KBM-7 (cell line): ENCODE measurements at places on chromosomes 7 and 10.

GRCh38 chr7:70728872-70729552, 402.9 kb upstream of the GALNT17 start:
- DNase-seq = no peak

DNA sequence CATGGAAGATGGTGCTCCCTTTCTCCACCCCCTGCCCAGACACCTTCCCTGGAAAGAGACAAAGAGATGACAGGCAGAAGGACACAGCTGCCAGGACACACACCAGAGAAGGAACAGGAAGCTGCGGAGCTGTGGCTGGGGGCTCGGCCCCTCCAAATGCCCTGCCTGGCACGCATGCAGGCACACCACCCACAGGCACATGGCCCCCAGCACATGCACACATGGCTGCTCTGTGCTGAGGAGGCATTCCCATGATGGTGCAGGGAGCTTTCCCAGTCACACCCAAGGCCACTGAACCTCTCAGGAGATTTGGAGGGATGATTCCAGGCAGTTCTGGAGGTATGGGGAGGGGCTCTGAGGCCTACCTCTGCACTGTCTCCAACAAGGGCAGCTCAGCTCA, 143.3 kb downstream of the GRID1 start:
- DNase-seq = no peak

GRCh38 chr10:29618341-29619171, 16.2 kb downstream of the SVIL start:
- no peak for DNase-seq

GRCh38 chr10:28812384-28813372, 135.4 kb downstream of the BAMBI start:
- no peak for DNase-seq

- no peak for DNase-seq
Measured at GRCh38 chr7:155992538-155992937, 180.3 kb upstream of the SHH start.

GRCh38 chr10:125333769-125334168, 173.4 kb upstream of the CTBP2 start:
- no peak for DNase-seq

- no peak for DNase-seq
Measured at GRCh38 chr10:77187376-77187999, 450.1 kb downstream of the KCNMA1 start.

GRCh38 chr7:103680161-103681144, 234.4 kb upstream of the SLC26A5 start:
- DNase-seq = no peak

GRCh38 chr10:22253580-22253882, 35.7 kb upstream of the EBLN1 start:
- DNase-seq = no peak

- no peak for DNase-seq
Measured at GRCh38 chr7:163298-163695, 29.1 kb upstream of the FAM20C start.

DNA sequence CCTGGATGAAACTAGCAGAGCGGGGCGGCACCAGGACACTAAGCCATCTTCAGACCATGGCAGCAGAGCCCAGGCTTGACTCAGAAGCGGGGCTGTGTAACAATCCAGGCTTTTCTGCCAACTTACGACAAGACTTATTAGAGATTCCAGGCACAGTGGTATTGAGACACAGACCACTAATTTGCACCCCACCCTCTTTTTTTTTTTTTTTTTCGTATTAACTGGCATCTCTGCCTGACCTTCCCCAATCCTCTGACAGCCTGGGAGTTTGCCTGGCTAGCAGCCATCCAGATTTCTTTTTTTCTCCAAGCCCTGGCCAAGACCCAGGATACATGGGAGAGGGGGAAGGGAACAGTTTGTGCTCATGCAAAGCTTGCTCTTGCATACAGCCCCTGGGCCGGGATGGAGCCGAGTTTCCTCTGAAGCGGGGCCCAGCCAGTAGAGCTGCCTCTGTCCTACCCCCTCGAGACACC, 182.4 kb downstream of the PLXNA4 start:
- no peak for DNase-seq

DNA sequence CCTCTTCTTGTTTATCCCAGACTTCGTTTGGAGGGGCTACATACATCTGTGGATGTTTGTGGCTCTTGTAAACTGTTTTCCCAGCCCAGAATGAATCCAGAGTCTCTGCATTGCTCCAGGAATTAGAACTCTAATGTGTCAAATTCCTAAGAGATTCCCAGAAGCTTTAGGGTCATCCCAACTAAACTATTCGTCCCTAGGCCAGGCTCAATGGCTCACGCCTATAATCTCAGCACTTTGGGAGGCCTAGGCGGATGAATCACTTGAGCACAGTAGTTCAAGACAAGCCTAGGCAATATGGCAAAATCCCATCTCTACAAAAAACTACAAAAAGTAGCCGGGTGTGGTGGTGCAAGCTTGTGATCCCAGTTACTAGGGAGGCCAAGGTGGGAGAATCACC, 28.5 kb downstream of the ARHGAP19 start:
- no peak for DNase-seq

- DNase-seq = no peak
Measured at GRCh38 chr7:7639421-7639820, 1.1 kb upstream of the UMAD1 start.

DNA sequence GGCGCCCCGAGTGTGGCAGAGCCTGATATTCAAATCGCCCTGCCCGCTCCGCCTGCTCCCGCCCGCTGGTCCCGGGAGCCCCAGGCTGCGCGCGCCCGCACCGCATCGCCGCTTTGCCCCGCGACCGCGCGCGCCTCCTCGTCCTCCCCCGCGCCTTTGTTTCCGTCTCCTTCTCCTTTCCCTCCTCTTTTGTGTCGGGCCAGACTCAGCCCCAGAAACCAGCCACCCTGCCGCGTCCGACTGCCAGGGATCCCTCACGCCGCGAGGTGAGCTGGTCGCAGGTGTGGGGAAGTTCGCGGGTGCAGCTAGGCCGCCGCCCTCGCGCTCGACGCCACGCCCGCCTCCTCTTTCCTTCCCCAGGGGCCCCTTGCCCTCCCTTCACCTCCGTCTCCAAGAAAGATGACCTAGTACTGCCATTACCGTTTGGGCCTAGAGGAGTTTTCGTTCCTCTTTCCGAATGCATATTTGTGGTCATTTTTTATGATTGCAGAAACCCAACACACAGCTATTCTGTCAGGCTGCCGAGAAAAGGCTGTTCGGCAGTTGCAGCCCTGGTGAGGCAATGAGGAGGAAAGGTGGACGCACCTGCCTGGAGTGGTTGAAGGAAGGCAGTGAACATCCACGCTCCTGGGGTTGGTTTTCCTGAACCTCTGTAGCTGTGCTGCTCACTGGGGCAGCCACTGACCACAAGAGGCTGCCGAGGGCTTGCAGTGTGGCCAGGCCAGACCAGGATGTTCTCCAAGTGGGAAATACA, 107.3 kb downstream of the SNX10 start:
- DNase-seq = peak; percentile 93

DNA sequence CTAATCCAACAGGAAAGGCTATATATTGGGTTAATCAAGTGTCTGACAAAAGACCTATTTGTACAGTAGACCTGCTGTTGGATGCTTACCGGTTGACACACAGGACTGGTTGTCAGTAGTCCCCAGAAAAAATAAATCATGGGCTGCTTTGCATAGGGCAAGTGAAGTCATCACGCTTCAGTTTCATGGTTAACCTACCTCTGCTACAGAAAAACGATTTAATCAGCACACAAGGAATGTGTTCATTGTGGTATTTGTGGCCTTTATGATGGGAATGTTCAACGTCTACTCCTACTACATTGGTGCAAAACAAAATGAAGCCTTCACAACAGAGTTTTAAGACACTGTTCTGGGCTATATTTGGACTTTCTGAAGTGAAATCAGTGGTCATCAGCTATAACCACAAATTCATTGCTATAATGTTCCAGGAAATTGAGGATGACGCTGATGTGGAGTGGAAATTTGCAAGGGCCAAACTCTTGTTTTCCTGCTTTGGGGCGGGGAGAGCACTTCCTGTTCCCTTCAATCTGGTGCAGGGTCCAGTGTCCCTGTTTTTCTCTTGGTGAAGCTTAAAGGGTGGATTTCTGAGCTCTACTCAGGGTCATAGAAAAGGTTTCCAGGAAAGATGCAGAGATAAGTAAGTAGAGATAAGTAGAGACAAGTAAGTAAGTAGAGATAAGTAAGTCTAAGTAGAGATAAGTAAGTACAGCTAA, 39.3 kb upstream of the GGCT start:
- no peak for DNase-seq

GRCh38 chr10:63155388-63156020, 22.4 kb downstream of the NRBF2 start:
- DNase-seq = peak; percentile 29

DNA sequence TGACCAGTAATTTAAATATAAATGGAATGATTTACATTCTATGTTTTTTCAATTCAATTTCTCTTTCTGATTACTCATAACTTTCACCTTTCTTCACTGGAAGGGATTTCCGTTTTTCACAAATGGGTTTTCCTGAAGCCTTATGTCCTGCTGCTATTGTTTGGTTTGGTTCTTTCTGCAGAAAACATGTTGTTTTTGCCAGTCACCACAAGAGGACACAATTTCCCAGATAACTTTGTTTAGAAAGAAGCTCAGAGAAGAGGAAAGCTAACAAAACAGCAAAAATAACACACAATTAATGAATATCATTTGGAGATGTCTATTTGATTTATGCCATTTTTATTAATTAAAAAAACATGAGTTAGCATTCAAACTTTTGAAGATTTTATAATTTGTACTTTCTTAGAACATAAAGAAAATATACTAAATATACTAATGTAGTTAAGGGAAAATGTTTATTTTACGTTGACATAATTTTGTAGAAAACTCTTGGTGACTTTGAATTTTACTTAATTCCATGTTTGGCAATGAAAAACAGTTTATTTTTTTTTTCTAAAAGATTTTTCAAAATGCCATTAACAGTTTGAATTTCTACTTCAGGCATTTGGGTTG, 4.6 kb upstream of the TWIST1 start:
- peak; percentile 52 for DNase-seq

DNA sequence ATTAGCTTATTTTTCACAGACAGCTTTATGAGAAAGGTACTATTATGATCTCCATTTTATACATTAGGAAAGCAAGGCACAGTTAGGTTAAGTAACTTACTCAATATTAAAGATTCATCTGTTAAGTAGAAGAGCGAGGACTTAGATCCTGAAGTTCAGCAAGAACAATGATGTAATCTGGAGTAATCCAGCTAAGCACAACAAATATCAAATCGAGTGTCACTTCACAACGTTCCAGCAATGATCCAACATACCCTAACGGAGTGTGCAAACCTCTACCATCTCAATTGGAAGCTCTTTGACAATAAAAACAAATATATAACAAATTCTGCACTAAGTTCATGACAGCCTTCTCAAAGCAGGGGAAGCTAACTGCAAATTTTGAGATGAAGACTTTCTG, 121.3 kb downstream of the CALCR start:
- DNase-seq = no peak

- DNase-seq = no peak
Measured at GRCh38 chr10:129400426-129400825, 66.6 kb upstream of the MGMT start.

- DNase-seq = peak; percentile 64
Measured at GRCh38 chr10:33240931-33241330, 93.5 kb downstream of the NRP1 start.

DNA sequence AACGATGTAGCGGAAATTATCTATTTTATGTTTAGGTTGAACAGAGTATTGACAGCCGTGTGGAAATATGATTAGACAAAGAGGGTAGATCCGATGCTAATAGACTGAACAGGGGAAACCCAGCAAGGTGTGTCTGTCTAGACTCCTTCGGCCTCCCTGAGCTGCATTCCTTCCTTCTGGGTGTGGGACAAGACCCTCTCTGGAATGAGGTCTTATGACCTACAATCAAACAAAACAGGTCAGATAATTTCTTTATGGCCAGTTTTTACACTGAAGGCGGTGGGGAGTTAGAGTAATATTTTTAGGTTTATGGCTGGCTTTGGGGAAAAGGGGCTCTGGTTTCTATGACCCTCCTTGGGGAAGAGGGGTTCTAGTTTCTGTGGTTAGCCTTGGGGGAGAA, 41.2 kb downstream of the WIPF3 start:
- no peak for DNase-seq

GRCh38 chr7:51455513-51455912, 138.9 kb upstream of the COBL start:
- no peak for DNase-seq

GRCh38 chr10:16909271-16909767, 92.1 kb upstream of the RSU1 start:
- DNase-seq = no peak

- peak; percentile 64 for DNase-seq
Measured at GRCh38 chr10:70602665-70603448, at the start of gene PRF1. Gene PRF1, minus strand, starts transcription at chr10:70602741. Its CDS starts 1,839 bp downstream, at chr10:70600902.

- DNase-seq = no peak
Measured at GRCh38 chr10:116099023-116099420, 174.0 kb downstream of the GFRA1 start.

DNA sequence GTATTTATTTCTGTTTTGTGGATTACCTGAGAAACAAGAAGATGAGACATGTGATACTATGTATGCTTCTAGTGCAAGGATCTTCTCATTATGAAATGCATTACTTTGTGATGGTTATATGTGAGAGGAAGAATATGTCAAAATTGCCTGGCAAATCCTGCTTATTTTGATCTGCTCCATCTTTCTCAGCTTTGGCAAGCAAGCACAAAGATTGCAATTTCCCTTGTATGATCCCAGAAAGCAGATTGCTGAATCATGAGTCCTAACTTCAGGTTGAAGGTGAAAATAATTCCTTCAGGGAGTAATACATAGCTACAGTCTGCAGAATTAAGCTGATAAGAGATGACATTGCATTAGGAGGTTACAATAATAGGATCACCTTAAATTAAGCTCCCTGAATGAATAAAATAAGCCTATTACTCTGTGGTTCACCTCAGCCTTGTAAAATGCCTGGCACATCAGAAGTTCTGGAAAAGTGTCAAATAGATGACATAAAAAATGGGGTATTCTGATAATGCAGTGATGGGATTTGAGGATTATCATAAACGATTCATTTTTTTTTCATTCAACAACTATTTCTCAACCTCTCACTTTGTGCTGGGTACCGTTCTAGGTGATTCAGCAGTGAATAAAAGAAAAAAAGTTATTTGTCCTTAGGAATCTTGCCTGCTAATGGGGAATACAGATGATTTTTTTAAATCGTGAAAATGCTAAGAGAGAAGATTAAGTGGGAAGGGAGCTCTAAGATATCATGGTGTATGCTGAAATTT, 120.7 kb downstream of the CHN2 start:
- no peak for DNase-seq

DNA sequence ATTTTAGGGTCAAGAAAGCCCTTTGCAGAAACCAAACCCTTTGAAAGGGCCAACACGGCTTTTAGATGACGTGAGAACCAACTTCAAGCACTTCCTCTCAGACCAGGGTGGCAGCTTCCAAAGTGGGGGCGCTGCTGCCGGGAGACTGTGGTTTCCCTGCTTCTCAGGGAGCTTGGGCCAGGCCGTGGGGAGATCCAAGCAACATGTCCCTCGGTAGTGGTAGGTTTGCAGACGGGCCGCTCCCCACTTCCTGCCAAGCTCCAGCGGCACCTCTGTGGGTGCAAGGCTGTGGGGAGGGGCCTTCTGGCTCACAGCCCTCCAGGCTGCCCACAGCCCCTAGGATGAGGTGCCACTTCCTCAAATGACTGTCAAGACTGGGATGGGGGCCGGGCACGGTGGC, 132.4 kb downstream of the FAM53B start:
- DNase-seq = peak; percentile 83

- peak; percentile 18 for DNase-seq
Measured at GRCh38 chr7:142303650-142304049, 45.8 kb upstream of the PRSS58 start.

GRCh38 chr10:50501924-50502452, 121.8 kb downstream of the SGMS1 start:
- DNase-seq = peak; percentile 14

GRCh38 chr7:132270517-132270916, 305.8 kb downstream of the PLXNA4 start:
- DNase-seq = peak; percentile 7

- DNase-seq = peak; percentile 25
Measured at GRCh38 chr10:26215935-26216584, 514 bp upstream of the GAD2 start.
